ENCODE measurements at places on chromosomes 2 and 18.

- no peak for DNase-seq
Observed at GRCh38 chr2:12127638-12128037, 381.2 kb downstream of the LPIN1 start.

- no peak for DNase-seq
Observed at GRCh38 chr18:58303363-58303762, 259.3 kb downstream of the NEDD4L start.

DNA sequence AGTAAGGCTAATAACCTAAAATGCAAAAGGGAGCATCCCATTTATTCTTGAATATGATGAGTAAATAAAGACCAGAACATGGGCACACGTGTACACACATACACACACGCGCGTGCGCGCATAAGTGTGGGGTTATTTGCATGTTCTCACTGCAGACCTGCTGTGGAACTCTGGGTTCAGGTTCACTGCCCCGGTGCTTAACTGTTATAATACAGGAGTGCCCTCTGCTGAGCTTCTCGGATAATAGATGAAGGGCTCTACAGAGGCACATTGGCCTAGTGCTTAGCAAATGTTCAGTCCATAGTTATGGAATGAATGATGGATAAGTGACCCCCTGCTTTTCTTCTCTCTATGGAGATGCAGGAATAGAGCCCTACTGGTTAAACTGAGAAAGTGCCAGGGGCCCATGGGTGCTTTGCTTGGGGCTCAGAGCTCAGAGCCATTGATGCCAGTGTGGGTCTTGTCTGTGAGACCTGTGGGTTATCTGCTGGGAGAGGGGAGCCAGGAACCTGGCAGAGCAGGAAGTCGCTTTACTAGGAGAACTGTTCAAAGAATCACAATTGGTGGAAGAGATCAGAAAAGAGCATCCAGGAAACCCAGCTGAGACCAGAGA is 3.6 kb upstream of the ARL4C start:
- DNase-seq: peak; percentile 72

DNA sequence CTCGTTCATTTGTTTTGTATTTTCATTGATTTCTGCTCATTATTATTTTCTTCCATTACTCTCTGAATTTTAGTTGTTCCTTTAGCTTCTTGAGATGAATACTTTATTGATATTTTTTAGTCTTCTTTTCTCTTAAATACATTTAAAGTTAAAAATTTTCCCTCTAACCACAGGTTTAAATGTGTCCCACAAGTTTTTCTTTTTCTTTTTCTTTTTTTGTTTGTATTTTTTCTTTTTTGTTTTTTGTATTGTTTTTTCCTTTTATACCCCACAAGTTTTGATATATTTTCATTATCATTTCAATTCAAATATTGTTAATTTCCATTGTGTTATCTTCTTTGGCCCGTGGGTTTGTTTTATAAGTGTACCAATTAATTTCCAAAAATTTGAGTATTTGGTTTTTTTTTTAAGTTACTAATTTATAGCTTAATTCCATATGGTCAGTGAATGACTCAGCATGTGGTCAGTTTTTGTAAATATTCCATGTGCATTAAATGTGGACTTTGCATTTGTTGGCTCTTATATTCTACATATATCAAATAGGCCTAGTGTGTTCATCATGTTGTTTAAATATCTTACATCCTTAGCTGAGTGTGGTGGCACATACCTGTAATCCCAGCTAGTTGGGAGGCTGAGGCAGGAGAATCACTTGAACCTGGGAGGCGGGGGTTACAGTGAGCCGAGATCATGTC is 16.2 kb downstream of the CENPO start:
- no peak for DNase-seq

DNA sequence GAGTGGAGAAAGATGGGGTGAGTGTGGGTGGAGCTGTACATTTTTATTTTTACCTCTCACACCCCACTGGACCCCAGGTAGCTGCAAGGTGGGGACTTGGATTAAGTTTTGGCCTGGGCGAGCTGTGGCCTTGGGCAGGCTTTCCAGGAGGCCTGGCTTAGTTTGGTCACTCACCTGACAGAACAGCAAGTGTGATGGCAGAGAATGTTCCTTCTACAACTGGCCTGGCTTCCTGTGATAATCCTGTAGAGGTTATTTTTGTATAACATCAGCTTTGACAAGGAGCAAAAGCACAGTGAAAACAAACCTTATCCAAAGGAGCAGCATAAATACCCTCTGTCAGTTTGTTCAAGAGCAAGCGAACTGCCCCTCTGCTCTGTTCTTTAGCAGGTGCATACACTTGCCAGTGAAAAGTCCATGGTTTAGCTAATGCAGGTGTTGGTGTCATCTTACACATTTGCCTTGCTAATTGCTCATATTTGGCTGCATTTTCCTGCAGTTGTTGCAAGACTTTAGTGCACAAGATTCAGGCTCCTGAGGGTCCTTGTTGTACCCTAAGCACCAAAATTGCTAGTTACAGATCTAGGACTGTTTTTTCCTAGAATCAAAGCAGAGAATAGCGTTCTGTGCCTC is 6.3 kb downstream of the THNSL2 start:
- no peak for DNase-seq

GRCh38 chr2:112257575-112257974 is 2.7 kb upstream of the ZC3H8 start:
- no peak for DNase-seq

DNA sequence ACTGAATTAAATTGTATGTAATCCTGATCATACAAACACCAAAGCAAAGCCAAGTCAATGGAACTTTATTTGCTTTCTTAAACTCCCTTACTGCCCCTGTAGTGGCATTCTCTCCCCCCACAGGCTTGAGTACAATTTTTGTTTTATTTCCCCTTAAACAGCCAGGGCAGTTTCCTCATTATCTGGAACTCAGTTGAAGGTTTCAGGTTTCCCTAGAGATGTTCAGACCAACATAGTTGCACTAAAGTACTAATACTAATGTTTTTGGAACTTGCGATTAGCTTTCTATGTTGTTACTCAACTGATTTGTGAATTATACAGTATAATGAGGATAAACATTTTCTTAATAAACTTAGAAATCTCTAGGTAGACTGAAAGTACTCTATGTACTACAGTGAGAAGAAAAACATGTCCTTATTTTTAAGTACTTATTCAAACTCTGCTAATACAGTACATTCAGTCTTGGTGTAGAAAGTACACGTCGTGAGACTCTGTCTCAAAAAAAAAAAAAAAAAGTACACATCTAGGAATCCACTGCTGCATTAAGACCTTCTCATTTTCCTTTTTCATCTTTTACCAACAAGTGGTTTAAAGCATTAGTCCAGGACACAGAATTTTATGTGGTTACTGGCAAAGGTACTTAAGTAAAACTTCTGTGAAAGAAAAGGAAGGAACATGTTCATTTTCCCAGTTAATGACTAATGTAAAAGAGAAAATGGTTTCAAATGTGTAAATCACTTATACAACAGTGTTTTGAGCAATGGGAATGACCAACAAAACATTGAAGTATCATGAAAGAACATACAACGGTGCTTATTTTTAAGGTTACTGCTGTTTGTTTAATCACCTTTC is 209.5 kb upstream of the SMAD7 start:
- no peak for DNase-seq

DNA sequence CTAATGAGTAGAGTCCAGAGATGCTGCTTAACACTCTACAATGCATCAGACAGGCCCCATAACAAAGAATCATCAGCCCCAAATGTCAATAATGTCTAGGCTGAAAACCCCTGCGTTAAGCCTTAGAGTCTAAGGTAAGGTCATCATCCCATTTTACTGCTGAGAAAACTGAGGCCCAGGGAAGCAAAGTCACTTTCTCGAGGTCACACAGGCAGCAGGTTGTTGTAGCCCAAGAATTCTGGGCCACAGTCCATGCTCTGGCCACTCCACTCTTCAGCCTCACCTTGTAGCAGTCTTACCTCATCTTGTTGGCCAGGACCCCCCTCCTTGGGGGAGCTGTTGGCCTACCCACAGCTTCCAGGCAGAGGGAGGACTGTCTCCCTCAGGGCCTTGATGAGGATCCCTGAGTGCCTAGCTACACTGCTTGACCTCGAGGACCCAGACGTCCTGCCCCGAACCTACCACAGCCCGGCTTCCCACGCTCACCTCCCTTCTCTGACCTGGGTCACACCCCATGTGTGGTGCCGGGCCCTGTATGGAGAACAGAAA is 54.4 kb downstream of the SMAD7 start:
- DNase-seq: no peak

DNA sequence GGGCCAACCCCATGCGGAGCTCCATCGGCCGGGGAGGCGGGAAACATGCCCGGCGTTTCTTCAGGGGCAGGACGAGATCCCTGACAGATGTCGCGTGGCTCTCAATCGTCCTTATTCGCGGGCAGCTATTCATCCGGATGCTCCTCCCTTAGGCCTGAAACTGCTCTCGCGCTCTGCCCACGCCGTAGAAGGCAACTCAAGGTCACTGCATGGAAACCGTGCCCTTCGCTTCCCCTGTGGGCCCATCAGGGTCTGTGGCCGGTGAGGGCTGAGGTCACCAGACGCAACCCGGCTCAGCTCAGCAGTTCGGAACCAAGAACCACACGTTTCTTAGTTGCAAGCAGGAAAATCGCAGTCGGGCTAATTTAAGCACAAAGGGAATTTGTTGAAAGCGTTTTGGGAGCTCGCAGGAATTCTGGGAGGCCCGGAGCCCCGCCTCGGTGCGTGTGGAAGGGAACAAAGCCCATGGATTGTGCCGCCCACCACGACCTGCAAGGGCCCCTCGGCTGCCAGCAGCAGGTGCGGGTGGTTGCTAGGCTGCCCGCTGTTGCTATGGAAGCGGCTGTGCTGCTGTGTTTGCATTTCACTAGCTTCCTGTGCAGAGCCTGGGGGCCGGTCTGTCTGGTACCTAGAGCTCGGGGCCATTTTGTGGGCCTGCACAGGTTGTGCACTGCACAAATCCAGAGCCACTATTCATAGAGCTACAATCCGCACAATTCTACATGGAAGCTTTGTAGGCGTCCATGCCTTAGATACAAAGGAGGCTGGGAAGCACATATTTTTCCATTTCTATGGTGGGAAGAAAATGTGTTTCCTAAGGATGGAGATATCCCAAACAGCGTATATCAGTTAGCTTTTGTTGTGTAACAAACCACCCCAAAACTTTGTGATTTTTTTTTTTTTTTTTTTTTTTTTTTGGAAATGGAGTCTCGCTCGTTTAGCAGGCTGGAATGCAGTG is 6.0 kb upstream of the ALLC start:
- DNase-seq: peak; percentile 79

DNA sequence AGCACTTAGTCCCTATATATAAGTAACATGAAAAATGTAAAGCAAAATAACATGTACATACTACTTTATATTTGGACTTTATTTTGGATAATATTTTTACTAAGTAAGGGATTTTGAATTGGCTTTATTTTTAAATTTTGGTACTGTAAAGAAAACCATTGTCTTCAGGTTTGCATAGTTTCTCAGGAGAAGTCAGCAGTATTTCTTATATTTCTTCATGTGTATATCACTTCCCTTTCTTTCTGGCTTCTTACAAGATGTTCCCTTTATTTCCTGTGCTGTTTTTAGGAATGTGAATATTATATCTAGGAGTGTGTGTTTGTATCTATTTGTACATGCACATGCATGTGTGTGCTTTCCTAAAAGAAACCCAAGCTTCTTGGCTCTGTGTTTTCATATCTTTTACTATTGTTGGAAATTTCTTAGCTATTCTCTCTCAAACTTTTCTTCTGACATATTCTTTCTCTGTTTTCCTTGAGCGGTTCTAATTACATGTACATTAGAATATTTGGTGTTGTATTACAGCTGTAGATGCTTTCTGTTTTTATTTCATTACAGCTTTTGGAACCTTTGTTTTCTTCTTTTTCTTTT is 1549.7 kb upstream of the ACVR2A start:
- DNase-seq: no peak

GRCh38 chr2:54859997-54860701 is 136.7 kb downstream of the EML6 start:
- no peak for DNase-seq

GRCh38 chr2:157887946-157888345 is 11.8 kb upstream of the ACVR1 start:
- DNase-seq: no peak

- DNase-seq: no peak
Observed at GRCh38 chr2:171941316-171941699, 19.0 kb downstream of the HAT1 start.

- no peak for DNase-seq
Observed at GRCh38 chr18:56038171-56039030, 450.4 kb upstream of the TCF4 start.

GRCh38 chr2:35081622-35082015 is 1274.0 kb upstream of the CRIM1 start:
- no peak for DNase-seq

DNA sequence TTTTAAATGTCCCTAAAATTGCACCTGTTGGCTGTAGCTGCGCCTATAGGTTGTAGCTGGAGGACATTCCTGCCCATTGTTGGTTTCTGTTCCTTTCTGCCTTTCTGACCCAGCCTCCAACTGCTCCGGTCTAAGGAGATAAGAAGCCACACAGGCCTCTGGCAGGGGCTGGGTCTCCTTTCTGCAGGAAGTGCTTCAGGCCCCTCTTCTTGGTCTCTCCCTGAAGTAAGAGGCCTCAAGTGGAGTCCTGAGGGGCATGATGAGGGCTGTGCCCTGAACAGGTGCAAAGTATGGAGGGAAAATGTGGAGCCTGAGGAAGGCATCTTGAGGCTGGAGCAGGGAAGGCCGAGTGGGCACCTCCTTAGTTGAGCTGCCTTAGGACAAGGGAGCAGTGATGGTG is 10.4 kb upstream of the SFTPB start:
- no peak for DNase-seq

GRCh38 chr2:7609974-7610373 is 692.8 kb downstream of the RNF144A start:
- peak; percentile 28 for DNase-seq

GRCh38 chr18:23852236-23853045 is 162.1 kb upstream of the TTC39C start:
- DNase-seq: no peak

DNA sequence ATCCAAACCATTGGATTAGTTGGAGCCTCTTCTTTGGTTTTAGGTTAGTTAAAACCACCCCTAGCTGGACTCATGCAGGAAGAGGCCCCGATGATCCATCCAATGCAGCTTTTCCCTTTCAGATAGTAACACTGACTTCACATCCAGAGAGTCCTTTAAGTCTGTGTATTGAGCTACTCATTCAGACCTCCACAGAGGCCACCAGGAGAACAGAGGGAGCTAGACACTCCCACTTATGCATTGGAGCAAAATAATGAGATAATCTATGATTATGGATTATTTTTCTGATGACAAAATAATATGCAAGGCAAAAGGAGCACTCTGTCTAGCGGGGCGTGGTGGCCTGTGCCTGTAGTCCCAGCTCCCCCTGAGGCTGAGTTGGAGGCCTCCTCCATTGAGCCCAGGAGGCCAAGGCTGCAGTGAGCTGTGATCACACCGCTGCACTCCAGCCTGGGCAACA is 1.6 kb upstream of the ROCK2 start:
- DNase-seq: no peak

GRCh38 chr2:145777297-145777696 is 1257.4 kb upstream of the ZEB2 start:
- DNase-seq: no peak

Data from stimulated activated naive CD8-positive, alpha-beta T cell treated with anti-CD3 and anti-CD28 coated beads, Interleukin-15, amount 100 ng/mL, for 72 hours (primary cell).